ENCODE measurements at places on chromosomes 16 and 17.

- peak; percentile 80 for DNase-seq
Measured at GRCh38 chr16:68640972-68641371, 4.1 kb upstream of the CDH3 start.

DNA sequence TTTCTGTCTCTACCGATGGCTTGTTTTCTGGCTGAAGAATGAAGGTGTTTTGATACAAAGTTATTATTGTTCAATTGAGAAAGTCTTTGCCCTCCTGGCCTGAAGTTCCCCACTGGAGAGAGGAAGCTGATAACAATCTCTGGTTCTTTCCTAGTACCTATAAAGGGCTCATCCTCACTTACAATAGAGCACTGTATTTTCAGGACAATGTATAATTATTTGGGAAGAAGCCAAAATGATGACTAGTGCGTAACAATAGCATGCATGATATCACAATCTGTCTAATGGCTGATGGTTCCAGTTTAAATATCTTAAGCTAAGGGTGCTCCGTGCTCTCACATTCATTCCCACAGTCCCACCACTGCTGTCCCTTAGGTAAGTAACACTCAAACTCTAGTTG is 230.7 kb downstream of the IRX3 start:
- peak; percentile 29 for DNase-seq

DNA sequence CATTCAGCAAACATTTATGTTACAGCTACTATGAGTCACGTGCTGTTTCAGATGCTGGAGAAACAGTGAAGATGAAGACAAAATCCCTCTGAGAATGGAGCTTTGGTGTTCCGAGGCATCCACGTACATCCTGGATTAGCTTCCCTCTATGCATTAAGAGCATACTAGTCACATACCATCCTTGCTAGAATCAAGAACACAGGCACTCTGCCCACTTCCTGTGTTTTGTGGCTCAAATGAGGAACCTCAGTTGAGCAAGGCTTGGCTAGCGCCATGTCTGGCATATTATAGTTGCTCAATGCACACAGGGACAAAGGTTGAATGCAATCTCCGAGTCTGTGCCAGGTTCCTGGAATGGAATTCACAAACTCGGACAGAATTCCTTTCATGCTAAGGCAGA is 297.5 kb downstream of the XYLT1 start:
- no peak for DNase-seq

DNA sequence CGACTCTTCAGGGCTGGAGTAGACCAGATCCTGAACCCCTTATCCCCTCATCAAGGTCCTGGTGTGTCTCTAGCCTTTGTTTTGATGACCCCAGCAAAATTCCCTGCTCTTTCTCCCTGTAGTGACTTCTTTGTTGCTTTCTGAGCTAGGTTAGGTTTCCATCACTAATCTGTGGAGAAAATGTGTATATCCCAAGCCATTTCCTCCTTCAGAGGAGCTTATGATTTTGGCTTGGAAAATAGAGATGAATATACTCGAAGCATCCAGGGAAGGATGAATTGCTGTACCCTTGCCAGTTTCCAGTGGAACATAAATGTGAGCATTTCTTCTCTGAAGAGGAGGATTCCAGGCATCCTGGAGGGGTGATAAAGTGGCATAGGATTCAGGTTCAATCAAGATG is 55.8 kb downstream of the KSR1 start:
- no peak for DNase-seq

DNA sequence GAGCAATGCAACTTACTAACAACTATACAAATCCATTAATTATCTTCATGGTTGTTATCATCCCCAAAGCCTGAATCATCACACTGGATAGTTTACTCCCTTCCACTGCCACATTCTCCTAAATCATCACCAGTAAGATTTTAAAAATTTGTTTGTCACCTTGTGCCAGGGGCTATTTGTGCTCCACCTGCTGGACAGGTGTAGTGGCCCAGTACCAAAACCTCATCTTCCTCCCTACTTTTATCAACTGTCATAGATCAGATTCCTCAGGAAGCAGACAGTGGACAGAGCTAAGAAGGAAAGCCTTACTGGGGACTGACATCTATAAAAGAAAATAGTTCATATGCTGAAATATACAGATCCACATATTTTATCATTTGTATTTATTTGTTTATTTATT is 280.4 kb downstream of the CDH11 start:
- DNase-seq = no peak

DNA sequence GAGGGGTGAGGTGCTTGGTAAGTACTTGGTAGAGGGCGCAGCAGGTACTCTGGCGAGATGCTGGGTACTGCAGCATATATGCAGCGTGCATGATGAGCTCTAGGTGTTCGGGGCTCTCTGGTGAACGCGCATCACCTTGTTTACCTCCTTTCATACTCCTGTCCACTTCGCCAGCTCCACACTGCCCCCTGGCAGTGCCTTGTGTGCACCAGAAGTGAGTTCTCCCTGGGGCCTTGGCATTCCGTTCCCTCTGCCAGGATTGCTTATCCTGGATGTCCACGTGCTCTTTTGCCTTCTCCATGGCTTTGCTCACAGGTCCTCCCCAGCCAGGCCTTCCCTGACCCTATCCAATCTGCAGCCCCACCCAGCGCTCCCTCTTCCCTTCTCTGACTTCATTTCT is 154.2 kb downstream of the MRM1 start:
- no peak for DNase-seq
